ENCODE measurements at places on chromosomes 4 and X.

DNA sequence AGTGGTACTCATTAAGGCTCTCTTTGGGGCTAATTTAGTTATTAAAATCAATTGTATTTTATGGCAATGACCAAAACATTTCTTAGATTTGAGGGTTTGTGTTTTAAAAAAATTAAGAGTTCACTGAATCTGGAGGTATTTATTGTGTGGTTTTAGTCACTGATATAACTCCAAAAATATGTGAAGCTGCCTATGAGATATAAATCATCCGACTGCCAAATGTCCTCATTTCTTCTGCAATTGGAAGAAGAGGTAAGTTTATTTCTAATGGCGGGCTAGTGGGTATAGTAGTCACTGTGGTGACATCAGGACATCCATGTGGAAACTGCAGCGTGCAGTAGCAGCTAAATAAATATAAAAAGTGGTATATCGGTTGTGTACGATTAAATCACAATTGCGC is 205.5 kb downstream of the MID1 start:
- DNase-seq: no peak

GRCh38 chrX:106955004-106955772 is 35.0 kb downstream of the CLDN2 start:
- no peak for DNase-seq

GRCh38 chrX:40105835-40106675 is 8.3 kb upstream of the BCOR start:
- DNase-seq: no peak

GRCh38 chrX:140687706-140688105 is 21.9 kb upstream of the LINC00632 start:
- no peak for DNase-seq

DNA sequence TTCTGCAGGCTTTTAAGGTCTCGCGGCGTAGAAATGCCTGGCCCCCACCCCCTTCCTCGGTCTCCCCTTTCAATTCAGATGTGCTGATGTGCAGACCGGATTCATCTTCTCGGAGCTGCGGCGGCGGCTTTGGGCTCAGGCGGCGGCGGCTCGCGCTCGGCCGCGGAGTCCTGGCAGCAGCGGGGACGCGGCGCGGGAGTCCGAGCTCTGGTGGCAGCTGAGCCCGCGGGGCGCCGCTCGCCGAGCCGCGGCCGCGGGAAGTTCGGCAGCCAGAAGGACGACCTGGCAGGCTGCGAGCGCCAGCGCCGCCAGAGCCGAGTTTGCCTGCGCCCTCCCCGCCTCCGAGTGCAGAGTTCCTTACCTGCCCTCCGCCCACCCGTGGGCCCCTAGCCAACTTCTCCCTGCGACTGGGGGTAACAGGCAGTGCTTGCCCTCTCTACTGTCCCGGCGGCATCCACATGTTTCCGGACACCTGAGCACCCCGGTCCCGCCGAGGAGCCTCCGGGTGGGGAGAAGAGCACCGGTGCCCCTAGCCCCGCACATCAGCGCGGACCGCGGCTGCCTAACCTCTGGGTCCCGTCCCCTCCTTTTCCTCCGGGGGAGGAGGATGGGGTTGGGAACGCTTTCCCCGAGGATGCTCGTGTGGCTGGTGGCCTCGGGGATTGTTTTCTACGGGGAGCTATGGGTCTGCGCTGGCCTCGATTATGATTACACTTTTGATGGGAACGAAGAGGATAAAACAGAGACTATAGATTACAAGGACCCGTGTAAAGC is 448 bp downstream of the TLL1 start:
- no peak for DNase-seq

DNA sequence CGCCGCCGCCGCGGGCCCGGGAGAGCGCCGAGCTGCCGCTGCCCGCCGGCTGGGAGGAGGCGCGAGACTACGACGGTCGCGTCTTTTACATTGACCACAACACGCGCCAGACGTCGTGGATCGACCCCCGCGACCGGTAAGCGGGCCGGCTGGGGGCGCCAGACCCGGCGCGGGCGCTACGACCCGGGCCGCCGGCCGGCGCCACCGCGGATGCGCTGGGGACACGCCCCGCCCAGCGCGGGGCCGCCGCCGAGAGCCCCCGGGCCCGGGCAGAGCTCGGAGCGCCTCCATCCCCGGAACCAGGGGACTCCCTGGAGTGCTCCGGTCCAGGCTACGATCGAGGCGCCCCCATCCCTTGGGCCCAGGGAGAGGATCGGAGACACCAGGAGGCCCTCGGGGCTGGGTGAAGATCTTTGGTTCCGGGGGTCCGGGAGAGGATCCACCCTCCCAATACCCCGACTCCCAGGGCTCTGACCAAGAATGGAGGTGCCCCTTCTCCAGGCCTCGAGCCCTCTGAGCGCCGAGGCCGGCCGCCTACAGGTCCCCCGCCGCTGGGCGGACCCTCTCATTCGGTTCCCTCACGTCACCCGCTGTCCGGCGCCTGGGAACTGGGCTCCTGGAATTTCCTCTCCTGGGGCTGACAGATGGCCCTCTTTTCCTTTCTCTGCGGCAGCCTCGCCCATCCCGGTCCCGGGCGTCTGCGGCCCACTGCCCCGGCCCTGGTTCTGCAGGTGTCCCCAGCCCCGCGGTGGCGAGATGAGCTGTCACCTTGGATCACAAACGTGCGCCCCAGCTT is 48.8 kb downstream of the CLDN34 start:
- peak; percentile 77 for DNase-seq

GRCh38 chr4:90689739-90690138 is 562.5 kb downstream of the CCSER1 start:
- no peak for DNase-seq

Measured in suprapubic skin (tissue), 4 donors.